Heart right ventricle (tissue), 16 donors: ENCODE measurements at places on chromosomes 13 and 19. TPM values are rescaled to one million over a fixed set of nuclear protein-coding genes. Genes with fewer than 3 reads are reported as not detected.
A peak's percentile ranks its signal among the peaks of the same experiment; 100 is the strongest.

- no peak overlapping the region for H3K27ac ChIP-seq
- no peaks in the 10 kb centered on the region for H3K36me3 ChIP-seq
- H3K27me3 ChIP-seq = no peaks in the 10 kb centered on the region
- no peak for DNase-seq
- H3K4me1 ChIP-seq = no peaks in the 10 kb centered on the region
These were observed 1979.9 kb upstream of the PRR20A start for GRCh38 chr13:55160867-55161266.

- DNase-seq = no peak
- H3K4me3 ChIP-seq = no peak overlapping the region
- no peaks in the 10 kb centered on the region for H3K36me3 ChIP-seq
- no peaks in the 10 kb centered on the region for H3K27me3 ChIP-seq
- H3K27ac ChIP-seq = no peak overlapping the region
- no peaks in the 10 kb centered on the region for H3K4me1 ChIP-seq
These were observed 32.9 kb downstream of the ING1 start for GRCh38 chr13:110746438-110746837.

GRCh38 chr13:75425216-75426009, 56.6 kb downstream of the TBC1D4 start:
- no peak for DNase-seq
- H3K36me3 ChIP-seq = no peaks in the 10 kb centered on the region
- no peaks in the 10 kb centered on the region for H3K27me3 ChIP-seq
- H3K27ac ChIP-seq = no peak overlapping the region

- DNase-seq = no peak
- no peaks in the 10 kb centered on the region for H3K4me1 ChIP-seq
- no peaks in the 10 kb centered on the region for H3K36me3 ChIP-seq
- no peak overlapping the region for H3K4me3 ChIP-seq
These were observed 349.0 kb downstream of the TBC1D4 start for GRCh38 chr13:75132701-75133695.

- no peak for DNase-seq
- peaks cover 15% of the 10 kb centered on the region for H3K36me3 ChIP-seq
- no peak overlapping the region for H3K4me3 ChIP-seq
- H3K27ac ChIP-seq = no peak overlapping the region
- H3K4me1 ChIP-seq = no peaks in the 10 kb centered on the region
These were observed 14.5 kb downstream of the ZNF426 start for GRCh38 chr19:9523885-9524474.

DNA sequence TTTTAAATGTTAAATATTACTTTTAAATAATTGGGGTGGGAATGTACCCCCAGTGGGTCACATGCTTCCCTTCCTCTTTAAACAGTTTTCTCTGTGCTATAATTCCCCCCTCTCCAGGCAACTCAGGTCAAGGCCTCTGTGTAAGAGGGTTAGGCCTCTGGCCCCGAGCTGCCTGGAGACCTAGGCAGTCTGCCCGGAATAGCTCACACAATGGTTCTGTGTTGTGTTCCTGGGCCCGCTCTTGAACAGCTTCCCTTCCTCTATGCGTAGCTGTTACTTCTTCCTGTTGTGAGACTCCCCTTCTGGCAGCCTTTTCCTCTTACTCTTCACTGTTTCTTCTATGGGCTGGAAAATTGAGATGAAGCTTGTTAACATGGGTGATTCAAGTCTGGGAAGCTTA, 14.8 kb upstream of the ZNF492 start:
- H3K4me3 ChIP-seq = no peak overlapping the region
- H3K27me3 ChIP-seq = no peaks in the 10 kb centered on the region
- no peaks in the 10 kb centered on the region for H3K4me1 ChIP-seq
- H3K27ac ChIP-seq = no peak overlapping the region
- no peaks in the 10 kb centered on the region for H3K36me3 ChIP-seq

GRCh38 chr13:93794197-93794885, 567.7 kb downstream of the GPC6 start:
- H3K4me3 ChIP-seq = no peak overlapping the region
- DNase-seq = no peak

The ZNF428 gene
- 36.2 TPM for total RNA-seq

DNA sequence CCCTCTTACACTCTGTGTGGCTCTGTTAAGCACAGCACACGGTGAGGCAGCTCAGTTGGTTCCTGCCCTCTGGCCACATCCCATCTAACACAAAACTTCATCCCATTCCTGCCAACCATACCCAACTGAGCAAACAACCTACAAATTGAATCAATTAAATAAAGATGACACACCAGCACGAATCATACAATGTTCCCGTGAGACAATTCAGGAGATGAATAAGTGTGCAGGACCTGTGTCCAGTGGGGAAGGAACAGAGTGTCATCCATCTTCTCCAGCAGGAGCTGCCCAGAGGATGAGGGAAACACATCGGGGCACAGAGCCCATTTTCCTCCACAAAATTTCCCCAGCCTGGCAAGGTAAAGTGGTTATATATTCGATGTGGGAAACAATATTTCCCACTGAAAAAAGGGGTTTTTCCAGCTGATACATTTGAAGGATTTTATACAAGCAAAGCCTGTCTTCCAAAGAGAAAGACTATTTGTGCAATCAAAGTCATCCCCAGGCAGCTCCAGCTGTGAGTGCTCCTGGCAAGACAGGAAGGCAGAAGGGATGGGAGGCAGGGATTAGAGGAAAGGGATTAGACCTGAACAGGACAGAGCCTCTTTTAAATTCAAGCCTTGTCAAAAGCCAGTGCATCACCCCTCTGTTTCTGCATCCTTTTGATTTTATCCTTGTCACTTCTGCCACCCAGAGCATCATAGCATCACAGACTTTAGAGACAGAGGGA, 240.2 kb downstream of the LHFPL6 start:
- peak overlapping the region; percentile 36 for H3K27ac ChIP-seq
- no peaks in the 10 kb centered on the region for H3K36me3 ChIP-seq
- H3K4me1 ChIP-seq = peaks cover 41% of the 10 kb centered on the region
- no peak overlapping the region for H3K4me3 ChIP-seq
- no peak for DNase-seq
- no peaks in the 10 kb centered on the region for H3K27me3 ChIP-seq

GRCh38 chr19:47362321-47362720, 13.2 kb downstream of the DHX34 start:
- H3K27ac ChIP-seq = no peak overlapping the region
- no peaks in the 10 kb centered on the region for H3K27me3 ChIP-seq
- H3K4me1 ChIP-seq = no peaks in the 10 kb centered on the region

GRCh38 chr19:20558011-20558410, 7.6 kb downstream of the ZNF737 start:
- no peaks in the 10 kb centered on the region for H3K27me3 ChIP-seq
- H3K4me1 ChIP-seq = no peaks in the 10 kb centered on the region
- peak; percentile 18 for DNase-seq
- no peak overlapping the region for H3K27ac ChIP-seq
- no peak overlapping the region for H3K4me3 ChIP-seq

DNA sequence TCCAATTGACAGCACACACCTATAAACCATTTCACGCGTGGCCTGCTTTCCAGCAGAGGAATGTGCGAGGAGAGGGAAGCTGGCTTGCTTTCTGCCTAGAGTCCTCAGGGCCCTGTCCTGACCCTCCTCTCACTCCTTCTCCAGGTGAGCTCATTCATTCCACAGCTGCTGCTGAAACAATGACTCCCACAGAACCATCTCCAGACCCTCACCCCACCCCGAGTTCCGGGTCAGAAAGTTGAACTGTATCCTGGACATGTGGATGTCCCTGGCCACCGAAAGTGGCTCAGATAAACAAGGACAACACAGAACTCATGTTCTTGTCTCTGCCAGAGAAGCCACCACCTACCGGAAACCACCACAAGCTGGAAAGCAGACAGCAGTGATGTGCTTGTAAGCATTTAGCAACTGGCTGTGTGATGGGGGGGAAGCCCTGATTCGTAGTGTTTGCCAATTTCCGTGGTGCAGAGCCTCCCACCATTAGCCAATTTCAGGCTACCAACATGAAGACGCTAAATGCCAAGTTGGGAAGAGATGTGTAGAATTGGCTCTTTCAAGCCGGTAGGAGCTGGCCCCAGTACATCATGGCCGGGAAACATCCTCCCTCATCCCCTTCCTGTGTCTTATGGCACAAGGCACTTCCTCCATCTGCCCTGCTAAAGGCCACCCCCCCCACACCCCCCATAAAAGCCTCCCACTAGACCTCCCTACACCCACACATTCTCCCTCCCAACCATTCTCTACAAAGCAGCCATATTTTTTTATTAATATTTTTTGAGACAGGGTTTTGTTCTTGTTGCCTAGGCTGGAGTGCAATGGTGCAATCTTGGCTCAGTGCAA, 5.0 kb downstream of the SYCE2 start:
- DNase-seq = no peak
- H3K27me3 ChIP-seq = no peaks in the 10 kb centered on the region
- peak overlapping the region; percentile 74 for H3K27ac ChIP-seq
- H3K4me1 ChIP-seq = peaks cover 29% of the 10 kb centered on the region

The C1QTNF9 gene
- 3.9 TPM for total RNA-seq

The ZNF99 gene
- total RNA-seq = 0.09 TPM

- H3K4me3 ChIP-seq = no peak overlapping the region
- H3K27ac ChIP-seq = no peak overlapping the region
- H3K36me3 ChIP-seq = no peaks in the 10 kb centered on the region
These were observed 428.7 kb downstream of the NDFIP2 start for GRCh38 chr13:79909644-79910043.

- H3K27ac ChIP-seq = no peak overlapping the region
- no peaks in the 10 kb centered on the region for H3K4me1 ChIP-seq
- no peak overlapping the region for H3K4me3 ChIP-seq
- peaks cover 6% of the 10 kb centered on the region for H3K27me3 ChIP-seq
These were observed 4.0 kb upstream of the MISP start for GRCh38 chr19:746956-747355.

The TSKS gene
- 0.34 TPM for total RNA-seq

- H3K4me3 ChIP-seq = no peak overlapping the region
- no peak for DNase-seq
- no peak overlapping the region for H3K27ac ChIP-seq
- no peaks in the 10 kb centered on the region for H3K27me3 ChIP-seq
- H3K4me1 ChIP-seq = no peaks in the 10 kb centered on the region
- no peaks in the 10 kb centered on the region for H3K36me3 ChIP-seq
These were observed 389.5 kb downstream of the UQCRFS1 start for GRCh38 chr19:28823338-28823961.

DNA sequence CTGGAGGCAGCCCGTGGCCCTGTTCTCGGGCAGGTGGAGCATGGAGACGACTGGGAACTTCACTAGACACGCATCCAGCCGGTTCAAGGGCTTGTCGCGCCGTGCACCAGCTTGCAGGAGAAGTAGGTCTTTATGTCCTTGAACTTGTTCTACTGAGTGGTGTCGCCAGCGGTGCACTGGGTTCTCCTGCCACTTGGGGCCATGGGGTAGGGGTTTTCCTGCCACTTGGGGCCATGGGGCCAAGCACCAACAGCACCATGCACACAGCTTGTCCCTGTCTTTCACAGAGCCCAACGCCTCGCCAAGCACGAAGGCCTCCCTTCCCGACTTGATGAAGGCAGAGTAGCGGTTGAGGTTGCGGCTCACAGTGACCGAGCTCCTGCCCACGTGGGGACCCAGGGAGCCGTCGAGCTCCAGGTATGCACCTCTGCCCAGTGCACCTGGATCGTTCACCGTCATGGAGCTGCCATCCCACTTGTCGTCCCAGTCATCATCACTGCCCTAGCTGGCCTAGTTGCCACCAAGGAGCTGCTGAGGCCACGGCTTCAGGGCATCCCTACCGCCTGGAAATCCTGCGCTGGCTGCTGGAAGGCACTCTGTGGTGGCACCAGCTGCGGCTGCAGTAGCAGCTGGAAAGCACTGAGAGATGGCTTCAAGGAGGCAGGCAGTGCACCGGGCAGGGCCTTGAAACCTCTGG, 40.5 kb upstream of the TPM4 start:
- no peak for DNase-seq
- no peak overlapping the region for H3K4me3 ChIP-seq
- H3K36me3 ChIP-seq = no peaks in the 10 kb centered on the region
- H3K27me3 ChIP-seq = peaks cover 6% of the 10 kb centered on the region
- no peak overlapping the region for H3K27ac ChIP-seq

The SMIM17 gene
- total RNA-seq = not detected

DNA sequence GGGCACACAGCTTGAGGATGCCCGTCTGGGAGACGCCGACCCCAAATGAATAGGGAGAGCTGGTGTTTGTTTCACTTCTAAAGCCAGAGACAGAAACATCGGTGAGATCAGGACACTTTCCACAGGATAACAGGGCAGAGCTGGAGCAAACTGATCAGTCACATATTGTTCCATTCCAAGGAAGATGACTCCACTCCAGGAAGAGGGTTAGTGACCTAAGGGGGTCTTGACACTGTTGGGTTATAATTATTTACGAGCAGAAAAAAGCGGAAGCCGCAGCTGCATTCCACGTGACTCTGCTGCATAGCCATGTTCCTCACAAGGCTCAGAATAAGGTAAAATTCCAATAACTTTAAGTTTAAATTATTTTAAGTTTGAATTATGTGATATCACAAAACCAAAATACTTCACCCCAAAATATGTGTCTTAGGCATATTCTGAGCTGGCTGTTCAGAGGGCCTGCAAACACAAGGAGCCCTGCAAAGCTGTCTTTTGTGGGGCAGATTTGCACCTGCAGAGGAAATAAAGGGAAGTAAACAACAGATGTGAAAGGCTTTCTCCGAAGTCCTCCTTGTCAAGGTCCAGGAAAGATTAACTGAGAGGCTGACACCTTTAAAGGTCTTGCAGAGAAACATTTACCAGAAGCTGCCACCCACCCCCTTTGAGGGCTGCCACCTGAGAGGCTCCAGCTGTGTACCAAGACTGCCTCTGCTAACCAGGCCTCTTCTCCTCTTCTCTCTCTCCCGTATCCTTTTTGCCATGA, 819.2 kb downstream of the UQCRFS1 start:
- no peaks in the 10 kb centered on the region for H3K36me3 ChIP-seq
- H3K4me3 ChIP-seq = no peak overlapping the region
- no peak overlapping the region for H3K27ac ChIP-seq
- no peak for DNase-seq
- no peaks in the 10 kb centered on the region for H3K27me3 ChIP-seq
- no peaks in the 10 kb centered on the region for H3K4me1 ChIP-seq

GRCh38 chr13:89865164-89866064, 1482.1 kb upstream of the MIR17HG start:
- no peak for DNase-seq
- H3K36me3 ChIP-seq = no peaks in the 10 kb centered on the region
- H3K27ac ChIP-seq = no peak overlapping the region
- H3K4me1 ChIP-seq = no peaks in the 10 kb centered on the region
- no peak overlapping the region for H3K4me3 ChIP-seq
- H3K27me3 ChIP-seq = no peaks in the 10 kb centered on the region
